ENCODE measurements at places on chromosomes 5 and 9. TPM values are rescaled to one million over a fixed set of nuclear protein-coding genes. Genes with fewer than 3 reads are reported as not detected.

GRCh38 chr9:638152-638551 lies 203.3 kb upstream of the DMRT1 start:
- no peak for DNase-seq

DNA sequence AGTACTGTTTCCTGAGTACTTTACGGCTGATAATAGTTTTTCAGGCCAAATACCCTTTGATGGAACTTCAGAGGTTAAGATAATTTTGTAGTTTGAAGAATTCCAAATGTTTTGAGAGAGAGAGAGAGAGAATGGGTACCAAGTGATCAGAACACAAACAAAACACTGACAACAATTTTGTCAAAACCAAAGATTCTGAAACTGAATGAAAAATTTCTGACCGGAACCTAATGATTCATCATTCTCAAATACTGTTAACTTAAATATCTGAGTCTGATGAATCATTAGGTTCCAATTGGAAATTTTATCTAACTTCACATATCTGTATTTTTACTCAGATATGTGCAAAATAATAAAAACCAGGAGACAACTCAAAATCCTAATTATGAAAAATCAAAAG lies 4.0 kb downstream of the LMBRD2 start:
- DNase-seq, result no peak

GRCh38 chr9:125121146-125121545 lies 22.2 kb downstream of the SCAI start:
- no peak for DNase-seq

DNA sequence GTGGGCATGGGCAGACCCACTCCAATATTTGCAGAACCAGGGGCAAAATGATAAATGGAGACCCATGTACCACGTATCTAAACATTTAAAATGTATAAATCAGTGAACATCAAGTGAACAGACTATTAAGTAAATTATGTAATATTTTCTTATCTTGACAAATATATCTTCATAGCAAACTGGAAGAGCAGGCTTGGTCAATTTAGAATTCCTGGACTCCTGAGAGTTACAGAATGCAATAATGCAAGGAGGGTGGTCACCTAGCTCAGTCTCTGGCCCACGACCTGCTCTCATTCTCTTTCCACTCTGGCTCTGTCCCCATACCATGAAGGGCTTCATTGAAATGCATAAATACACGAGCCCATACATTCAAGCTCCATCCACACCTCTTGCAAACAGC lies 398.0 kb downstream of the ENC1 start:
- DNase-seq, result no peak

DNA sequence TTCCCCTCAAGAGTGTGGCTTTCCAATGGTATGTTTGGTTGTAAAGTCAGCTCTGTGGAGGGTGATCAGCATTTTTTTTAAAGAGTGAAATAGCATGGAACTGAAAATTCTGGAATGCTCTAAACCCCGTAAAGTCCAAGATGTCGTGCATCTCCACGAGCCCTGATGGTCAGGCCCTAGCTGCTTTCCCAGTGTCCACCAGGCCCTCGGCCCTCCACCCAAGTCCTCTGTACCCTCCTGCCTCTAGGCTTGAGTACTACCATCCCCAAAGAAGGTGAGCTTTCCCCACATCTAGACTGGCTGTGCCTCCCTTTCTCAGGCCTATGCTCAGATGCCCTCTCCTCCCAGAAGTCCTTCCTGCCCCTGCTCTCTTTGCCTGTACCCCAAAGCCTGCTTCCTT lies 280.3 kb downstream of the GADD45G start:
- no peak for DNase-seq

DNA sequence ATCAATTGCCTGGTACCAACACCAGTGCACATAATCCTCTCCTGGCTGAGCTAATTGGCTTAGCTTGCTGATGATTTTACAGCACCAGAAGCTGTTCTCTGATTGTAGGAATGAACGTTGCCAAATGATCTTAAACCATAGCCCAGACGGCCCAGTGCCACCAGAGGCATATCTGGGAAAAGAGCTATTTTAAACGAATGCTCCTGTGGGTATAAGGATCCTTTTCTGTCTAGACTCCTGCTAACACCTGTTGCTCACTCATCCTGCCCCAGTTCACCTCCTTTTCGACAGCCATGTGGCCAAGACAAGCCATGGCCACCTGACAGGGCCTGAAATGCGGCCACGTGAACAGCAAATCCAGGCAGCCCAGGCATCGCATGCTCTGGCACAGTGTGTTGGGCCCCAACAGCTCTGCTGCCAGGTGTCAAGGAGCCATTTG lies 289.9 kb upstream of the SLC30A5 start:
- no peak for DNase-seq

DNA sequence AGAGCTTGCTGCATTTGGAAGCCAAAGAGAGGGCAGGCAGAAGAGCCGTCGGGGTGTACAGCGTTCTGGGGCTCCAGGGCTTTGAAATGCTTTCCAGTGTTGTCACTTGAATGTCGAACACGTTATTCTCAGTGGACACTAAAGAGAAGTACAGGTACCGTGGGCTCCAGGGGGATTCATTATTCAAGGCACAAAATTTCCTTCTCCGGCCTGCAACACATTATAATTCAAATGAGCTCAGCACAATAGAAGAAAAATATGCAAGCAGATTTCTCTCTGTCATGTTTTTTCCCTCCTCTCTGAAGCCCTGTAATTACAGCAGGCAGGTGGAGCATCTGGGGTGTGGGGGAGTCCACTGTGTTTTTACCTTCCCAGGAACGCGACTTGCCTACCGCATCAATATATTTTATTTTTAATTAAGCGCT lies 293.1 kb downstream of the ZSWIM6 start:
- no peak for DNase-seq

GRCh38 chr5:12885018-12885417 lies 980.8 kb upstream of the CTNND2 start:
- no peak for DNase-seq

DNA sequence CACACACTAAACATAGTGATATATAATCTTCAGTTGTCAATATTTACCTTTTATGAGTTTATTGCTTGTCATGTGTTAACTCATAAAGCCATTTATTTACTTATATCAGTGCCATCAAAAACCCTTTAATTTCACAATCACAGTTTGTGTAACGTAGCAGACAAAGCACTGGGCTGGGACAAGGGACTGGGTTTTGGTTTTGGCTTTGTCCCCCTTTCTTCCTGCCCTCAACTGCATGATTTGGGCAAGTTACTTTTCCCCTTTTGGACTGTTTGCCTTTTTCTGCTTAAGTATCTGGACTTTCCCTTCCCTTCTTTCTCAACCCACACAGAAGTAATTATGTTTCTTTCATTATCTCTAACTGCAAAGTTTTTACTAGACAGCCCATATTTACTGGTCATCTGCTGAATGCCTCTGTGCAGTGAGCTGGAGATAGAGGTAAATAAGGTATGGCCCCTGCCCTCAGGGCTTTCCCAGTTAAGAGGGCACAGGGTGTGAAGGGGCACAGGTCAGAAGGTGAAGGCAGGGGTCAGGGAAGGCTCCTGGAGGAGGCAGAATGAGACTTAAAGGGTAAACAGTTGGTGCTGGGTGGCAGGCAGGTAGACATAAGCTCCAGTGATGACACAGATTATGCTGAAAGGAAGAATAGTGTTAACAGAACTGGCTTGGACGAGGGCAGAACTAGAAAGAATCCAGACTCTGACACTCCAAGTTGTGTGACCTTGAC lies 14.8 kb upstream of the NR3C1 start:
- no peak for DNase-seq

Gene SPATA6L
- not detected for total RNA-seq

GRCh38 chr9:135567311-135567710 lies 5.8 kb downstream of the PAEP start:
- DNase-seq, result no peak

- no peak for DNase-seq
Observed at GRCh38 chr9:79641070-79641469, 69.3 kb downstream of the TLE4 start.

DNA sequence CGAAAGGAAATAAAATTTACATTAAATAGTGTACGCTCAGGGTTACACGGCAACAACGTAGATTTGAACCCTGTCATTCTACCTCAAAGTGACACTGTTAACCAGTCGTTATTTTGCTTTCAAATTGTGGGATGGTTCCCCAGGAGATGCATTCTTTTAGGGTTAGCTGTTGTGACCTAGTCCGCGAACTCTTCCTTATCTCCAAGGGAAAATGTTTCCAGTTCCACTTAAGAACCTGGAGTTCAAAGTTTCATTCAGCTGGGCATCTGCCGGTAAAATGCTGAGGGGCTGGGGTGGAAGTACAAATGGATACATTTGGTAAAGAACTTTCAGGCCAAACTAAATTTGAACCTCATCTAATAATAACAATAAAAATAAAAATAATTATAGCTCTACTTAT lies 264.6 kb downstream of the NR3C1 start:
- DNase-seq, result no peak

DNA sequence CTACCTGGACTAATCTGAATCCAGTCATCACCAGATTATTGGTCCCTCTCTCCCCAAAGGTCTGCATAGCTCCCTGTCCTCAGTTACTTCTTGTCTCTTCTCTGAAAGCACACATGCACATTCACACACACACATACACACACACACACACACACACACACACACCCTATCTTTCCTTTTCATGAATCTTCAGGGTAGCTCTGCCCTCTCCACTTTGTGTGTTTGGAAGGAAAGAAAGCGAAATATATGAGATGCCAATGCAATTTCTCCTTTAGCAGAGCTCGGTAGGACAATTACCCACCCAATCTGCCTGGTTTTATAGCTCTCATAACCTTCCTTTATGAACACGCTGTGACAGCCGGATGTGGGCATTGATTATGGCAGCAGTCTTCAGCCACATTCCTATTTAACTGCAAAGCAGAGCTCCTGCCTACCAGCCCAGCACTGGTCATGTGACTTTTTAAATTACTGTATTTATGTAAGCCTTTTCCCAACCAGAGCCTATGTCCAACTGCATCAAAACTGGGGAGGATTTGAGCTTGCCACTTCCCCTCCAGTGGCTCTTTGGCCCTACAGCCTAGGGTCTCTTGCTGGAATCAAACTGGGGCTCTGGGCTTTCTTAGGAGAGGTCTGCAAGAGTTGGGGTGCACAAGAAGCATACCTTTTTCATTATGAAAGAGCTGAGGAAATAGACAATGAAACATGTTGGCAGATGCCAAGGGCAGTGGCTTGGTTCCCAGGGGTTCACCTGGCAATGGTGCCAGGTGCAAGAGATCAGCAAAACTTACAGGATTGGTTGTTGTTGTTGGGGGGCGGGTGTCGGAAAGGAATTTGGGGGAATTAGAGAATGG lies 20.8 kb upstream of the MATR3 start:
- no peak for DNase-seq

GRCh38 chr5:74183041-74183440 lies 457.5 kb downstream of the ENC1 start:
- no peak for DNase-seq

DNA sequence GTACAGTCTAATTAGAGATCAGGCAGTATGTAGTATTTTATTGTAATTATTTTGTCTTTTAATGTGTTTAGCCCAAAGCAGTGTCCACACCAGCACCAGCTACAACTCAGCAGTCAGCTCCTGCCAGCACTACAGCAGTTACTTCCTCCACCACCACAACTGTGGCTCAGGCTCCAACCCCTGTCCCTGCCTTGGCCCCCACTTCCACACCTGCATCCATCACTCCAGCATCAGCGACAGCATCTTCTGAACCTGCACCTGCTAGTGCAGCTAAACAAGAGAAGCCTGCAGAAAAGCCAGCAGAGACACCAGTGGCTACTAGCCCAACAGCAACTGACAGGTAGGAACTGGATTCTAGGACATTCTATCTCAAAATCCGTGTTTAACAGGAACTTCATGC lies 23.2 kb downstream of the RAD23B start:
- DNase-seq, result no peak

Gene COL5A1
- not detected for total RNA-seq

GRCh38 chr5:40681363-40682153 lies 1.8 kb downstream of the PTGER4 start:
- peak; percentile 55 for DNase-seq

Gene SPINK5
- not detected for total RNA-seq

DNA sequence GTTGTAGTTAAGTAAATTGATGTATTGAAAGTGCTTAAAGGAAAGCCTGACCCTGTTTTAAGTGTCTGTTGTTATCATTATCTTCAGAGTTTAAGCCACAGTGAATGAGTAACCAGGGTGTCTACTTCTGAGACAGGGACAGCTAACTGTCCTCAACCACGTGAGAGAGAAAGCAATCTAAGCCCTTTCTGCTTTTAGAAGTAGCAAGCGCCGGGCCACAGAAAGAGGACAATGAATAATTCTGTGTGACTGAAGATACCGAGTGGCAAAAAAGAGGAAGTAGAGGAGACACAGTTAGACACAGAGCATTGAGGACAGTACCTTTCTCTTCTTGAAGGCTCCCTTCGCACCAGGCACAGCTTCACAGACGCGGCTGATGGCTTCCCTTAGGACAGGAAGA lies 86.3 kb downstream of the S1PR3 start:
- DNase-seq, result no peak

GRCh38 chr9:114386361-114386885 lies 1.4 kb downstream of the AKNA start:
- no peak for DNase-seq

- no peak for DNase-seq
Observed at GRCh38 chr9:130994135-130995085, 14.6 kb upstream of the LAMC3 start.

Gene PPP3R2
- not detected for total RNA-seq

Gene UBAP1
- 30.6 TPM for total RNA-seq
